Dermis microvascular lymphatic vessel endothelial cell (primary cell): ENCODE measurements at places on chromosomes 16 and 17. TPM values are rescaled to one million over a fixed set of nuclear protein-coding genes. Genes with fewer than 3 reads are reported as not detected.

The PRSS27 gene
- 0.13 and 0.25 TPM in 2 replicates for total RNA-seq

The VMO1 gene
- 0.38 and 0.39 TPM in 2 replicates for total RNA-seq

The TEX14 gene
- under 0.01 TPM in 2 replicates for total RNA-seq

The CA7 gene
- not detected in 2 replicates for total RNA-seq
